Esophagus squamous epithelium (tissue), 5 donors: ENCODE measurements at places on chromosomes 1 and 21. TPM values are rescaled to one million over a fixed set of nuclear protein-coding genes. Genes with fewer than 3 reads are reported as not detected.
A peak's percentile ranks its signal among the peaks of the same experiment; 100 is the strongest.

GRCh38 chr1:217188280-217189237 lies 442.3 kb downstream of the GPATCH2 start:
- H3K36me3 ChIP-seq, result no peaks in the 10 kb centered on the region
- H3K27me3 ChIP-seq, result no peaks in the 10 kb centered on the region

DNA sequence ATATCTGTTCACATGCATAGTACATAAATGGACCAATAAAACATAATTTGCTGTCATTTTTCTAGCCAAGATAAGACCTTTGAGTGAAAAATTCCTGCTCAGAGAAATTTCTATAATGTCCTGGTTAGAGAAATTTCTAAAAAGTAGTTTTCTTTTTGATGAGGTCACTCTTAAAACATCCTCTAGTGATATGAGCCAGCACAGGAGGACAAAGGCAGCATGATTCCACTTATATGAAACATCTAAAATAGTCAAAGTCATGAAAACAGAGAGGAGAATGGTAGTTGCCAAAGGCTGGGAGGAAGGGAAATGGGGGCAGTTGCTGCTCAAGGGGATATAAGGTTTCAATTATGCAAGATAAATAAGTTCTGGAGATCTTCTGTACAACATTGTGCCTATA lies 239.4 kb downstream of the BACH1 start:
- no peak overlapping the region for H3K4me3 ChIP-seq
- DNase-seq, result no peak
- no peaks in the 10 kb centered on the region for H3K4me1 ChIP-seq
- H3K27ac ChIP-seq, result no peak overlapping the region
- no peaks in the 10 kb centered on the region for H3K36me3 ChIP-seq

DNA sequence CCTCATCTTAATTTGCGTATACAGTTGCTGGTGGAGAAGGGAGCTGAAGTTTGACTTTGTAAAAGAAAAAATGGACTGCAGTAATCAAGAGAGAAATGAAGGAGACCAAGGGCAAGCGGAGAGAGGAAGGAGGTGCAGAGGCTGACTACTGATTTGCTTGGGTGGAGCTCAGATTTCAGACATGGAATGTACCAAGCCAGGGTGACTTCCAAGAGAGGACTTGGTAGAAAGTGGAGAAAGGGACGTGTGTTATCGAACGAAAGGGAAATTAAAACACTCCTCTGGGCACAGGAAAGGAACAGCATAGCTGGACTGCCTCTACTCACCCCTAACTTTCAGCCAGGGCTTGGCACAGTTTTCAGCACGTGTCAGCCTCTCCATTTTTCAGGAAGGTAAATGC lies 15.1 kb upstream of the HEATR1 start:
- no peak for DNase-seq
- no peaks in the 10 kb centered on the region for H3K4me1 ChIP-seq
- no peak overlapping the region for H3K27ac ChIP-seq
- no peak overlapping the region for H3K4me3 ChIP-seq

- no peak overlapping the region for H3K4me3 ChIP-seq
- no peaks in the 10 kb centered on the region for H3K4me1 ChIP-seq
- no peak overlapping the region for H3K27ac ChIP-seq
- H3K36me3 ChIP-seq, result no peaks in the 10 kb centered on the region
- no peak for DNase-seq
These were observed 268.2 kb downstream of the LRRC7 start for GRCh38 chr1:69835955-69836354.

DNA sequence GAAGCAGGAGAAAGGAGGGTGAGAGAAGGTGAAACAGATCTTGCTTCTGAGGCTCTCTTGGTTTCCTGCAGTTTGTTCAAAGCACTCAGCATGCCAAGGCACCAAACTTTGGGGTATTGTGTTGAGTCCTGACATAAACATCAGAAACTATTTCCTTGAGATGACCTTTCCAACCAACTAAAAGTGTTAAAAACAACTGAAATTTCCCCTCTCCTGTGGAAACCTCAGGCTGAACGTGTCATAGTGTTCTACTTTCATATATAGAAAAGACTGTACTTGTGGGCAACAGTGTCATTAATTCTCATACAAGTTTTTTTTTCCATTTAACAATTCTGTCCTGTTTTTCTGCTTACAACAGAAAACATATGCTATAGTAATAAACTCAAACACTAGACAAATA lies 6.3 kb upstream of the LYST start:
- no peaks in the 10 kb centered on the region for H3K36me3 ChIP-seq
- H3K4me1 ChIP-seq, result peaks cover 16% of the 10 kb centered on the region
- DNase-seq, result no peak
- H3K27ac ChIP-seq, result no peak overlapping the region

DNA sequence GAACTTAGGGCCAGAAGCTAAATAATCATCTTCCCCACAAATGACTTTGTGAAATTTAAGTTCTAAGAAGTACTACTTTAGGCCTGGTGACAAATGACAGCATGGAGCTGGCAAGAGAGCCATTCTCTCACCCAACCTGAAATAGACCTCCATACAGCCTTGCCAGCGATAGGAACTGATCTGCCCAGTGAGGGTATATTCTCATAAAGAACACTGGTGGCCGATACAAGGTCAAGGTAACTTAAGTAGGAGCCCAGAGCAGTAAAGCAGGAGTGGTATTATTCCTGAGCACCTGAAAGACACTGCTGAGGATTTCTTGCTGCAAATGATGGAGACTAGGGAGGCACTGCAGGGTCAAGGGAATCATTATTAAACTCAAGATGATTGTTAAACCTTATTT lies 2.6 kb upstream of the TTLL7 start:
- no peaks in the 10 kb centered on the region for H3K36me3 ChIP-seq
- H3K4me3 ChIP-seq, result no peak overlapping the region
- H3K27me3 ChIP-seq, result no peaks in the 10 kb centered on the region
- H3K27ac ChIP-seq, result no peak overlapping the region
- no peak for DNase-seq

- no peaks in the 10 kb centered on the region for H3K27me3 ChIP-seq
- H3K36me3 ChIP-seq, result no peaks in the 10 kb centered on the region
- H3K4me3 ChIP-seq, result no peak overlapping the region
- no peak for DNase-seq
These were observed 6.1 kb downstream of the FLVCR1 start for GRCh38 chr1:212864201-212864600.

DNA sequence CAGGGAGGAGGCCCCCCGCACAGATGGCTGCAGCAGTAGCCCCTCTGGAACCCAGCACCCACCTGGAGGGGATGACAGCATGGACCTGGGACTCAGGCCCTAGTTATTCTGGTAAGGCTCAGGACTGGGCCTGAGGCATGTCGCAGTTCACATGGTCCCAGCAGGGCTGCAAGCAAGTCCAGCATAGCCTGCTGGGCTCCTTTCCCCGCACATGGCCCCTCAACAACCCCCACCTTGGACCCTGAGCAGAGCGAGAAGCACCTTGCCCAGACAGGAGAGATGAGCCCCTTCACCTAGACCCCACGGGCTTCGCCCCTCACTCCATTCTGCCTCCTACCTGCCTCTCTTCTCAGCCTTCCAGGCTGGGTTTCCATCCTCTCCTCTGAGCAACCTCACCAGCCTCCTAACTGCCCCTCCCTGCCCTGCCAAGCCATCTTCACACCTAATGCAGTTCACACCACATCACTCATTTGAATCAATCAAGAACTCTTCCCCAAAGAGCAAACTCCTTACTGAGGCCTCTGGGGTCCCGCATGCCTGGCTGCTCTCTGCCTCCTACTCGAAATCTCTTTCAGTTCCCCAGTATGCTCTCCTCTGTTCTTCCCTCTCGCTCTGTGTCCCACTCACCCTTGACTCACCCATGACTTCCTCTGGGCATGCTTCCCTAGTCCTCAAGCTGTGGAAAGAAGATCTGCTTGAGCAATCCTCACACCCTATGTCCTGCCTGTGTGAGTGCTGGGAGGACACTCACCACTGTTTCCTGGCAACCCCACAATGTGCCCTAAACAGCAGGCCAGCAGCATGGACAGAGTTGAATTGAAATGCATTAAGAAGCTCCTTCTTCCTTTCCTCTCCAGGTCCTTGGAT lies 9.4 kb upstream of the THEMIS2 start:
- no peaks in the 10 kb centered on the region for H3K36me3 ChIP-seq
- peaks cover 24% of the 10 kb centered on the region for H3K4me1 ChIP-seq
- H3K27me3 ChIP-seq, result no peaks in the 10 kb centered on the region
- DNase-seq, result no peak
- no peak overlapping the region for H3K4me3 ChIP-seq
- peak overlapping the region; percentile 70 for H3K27ac ChIP-seq

DNA sequence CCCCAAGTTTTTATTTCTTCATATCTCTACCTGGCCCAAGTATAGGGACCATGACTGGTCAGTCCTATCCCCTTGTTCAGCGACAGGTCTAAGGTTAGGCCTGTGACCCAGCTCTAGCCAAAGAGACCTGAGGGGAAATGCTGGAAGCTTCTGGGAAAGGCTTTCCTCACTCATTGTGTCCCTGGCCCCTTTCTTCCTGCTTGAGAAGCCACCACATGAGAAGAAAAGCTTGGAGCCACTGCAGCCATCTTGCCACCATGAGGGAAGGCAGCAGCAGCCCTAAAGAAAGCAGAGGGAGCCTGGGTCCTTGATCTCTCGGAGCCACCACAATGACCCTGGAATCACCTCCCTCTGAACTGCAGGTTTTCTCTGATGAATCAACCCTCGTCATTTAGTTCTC lies 43.4 kb downstream of the ATF3 start:
- no peaks in the 10 kb centered on the region for H3K36me3 ChIP-seq
- no peak for DNase-seq
- H3K4me1 ChIP-seq, result no peaks in the 10 kb centered on the region
- no peak overlapping the region for H3K4me3 ChIP-seq

Gene IARS2
- 56.5 TPM for total RNA-seq
